ENCODE measurements at places on chromosomes 5 and 9. TPM values are rescaled to one million over a fixed set of nuclear protein-coding genes. Genes with fewer than 3 reads are reported as not detected.

- no peak for DNase-seq
Measured at GRCh38 chr5:175279506-175279905, 164.5 kb downstream of the DRD1 start.

- no peak for DNase-seq
Measured at GRCh38 chr5:56668996-56669395, 146.4 kb upstream of the MAP3K1 start.

UNC5A gene
- total RNA-seq: not detected

PCDHAC2 gene
- not detected for total RNA-seq

CATSPER3 gene
- total RNA-seq: not detected

QRFP gene
- not detected for total RNA-seq

ZMAT2 gene
- total RNA-seq: 57.0 TPM

All from natural killer cell treated with Interleukin-12 subunit alpha and Interleukin-12 subunit beta and Interleukin-15 and Interleukin-18, amount 100 ng/mL, for 72 hours (primary cell).